ENCODE measurements at places on chromosomes 1 and 21.

- DNase-seq = no peak
Measured at GRCh38 chr1:151197863-151198253, 494 bp upstream of the PIP5K1A start.

DNA sequence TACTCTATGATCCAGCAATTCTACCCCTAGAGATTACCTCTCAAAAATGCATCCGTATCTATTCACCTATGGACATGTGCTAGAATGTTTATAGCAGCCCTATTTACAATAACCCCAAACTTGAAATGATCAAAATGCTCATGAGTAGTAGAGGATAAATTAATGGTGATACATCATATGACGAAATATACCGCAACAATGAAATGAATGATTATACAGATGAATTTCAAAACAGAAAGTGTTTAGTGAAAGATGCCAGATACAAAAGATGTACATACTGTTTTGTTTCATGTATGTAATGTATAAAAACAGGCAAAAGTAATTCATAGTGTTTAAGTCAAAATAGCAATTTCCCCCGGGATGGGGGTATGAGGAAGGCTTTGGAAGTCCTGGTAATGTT is 91.0 kb upstream of the CD55 start:
- DNase-seq = no peak

DNA sequence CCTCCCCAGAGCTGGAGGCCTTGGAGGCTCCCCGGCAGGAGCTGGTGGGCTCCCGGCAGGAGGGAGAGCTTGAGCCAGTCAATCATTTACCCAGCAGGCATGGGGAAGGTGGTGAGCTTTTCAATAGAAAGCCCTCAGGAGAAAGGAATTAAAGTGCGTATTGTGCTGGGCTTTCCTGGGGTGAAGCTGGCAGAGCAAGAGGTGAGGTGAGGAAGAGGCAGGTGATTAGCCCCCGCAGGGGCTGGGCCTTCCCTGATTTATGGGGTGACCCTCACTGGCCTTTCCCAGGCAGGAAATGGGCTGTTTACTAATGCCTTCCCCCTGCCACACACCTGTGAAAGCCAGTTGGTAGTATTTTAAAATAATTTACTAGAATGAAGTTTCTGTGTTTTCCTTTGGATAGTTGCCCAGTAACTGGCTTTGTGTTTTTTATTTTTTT is 25.8 kb downstream of the CLDN14 start:
- no peak for DNase-seq

DNA sequence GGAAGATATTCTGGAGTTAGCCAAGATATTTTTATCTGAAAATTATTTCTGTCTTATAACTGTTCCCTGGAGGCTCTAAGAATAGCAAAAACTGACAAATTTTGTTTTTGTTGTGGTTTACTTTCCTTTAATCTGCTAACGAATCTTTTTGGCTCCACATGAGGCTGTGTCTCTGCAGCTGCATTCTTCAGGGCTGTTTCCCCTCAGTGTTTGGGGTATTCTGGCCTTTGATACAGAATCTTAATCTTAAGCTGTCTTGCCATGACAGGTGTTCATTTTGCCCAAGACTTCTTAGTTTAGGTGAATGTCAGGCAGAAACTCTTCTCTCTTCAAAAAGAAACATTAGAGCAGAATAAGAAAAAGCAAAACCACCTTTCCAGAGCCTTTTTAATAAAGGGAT is 83.8 kb downstream of the GABPA start:
- no peak for DNase-seq

- no peak for DNase-seq
Measured at GRCh38 chr1:29736582-29737188, 500.4 kb downstream of the PTPRU start.

GRCh38 chr1:234253732-234254131 is 119.5 kb upstream of the COA6 start:
- no peak for DNase-seq

- no peak for DNase-seq
Measured at GRCh38 chr21:28138272-28138671, 854.4 kb downstream of the LTN1 start.

DNA sequence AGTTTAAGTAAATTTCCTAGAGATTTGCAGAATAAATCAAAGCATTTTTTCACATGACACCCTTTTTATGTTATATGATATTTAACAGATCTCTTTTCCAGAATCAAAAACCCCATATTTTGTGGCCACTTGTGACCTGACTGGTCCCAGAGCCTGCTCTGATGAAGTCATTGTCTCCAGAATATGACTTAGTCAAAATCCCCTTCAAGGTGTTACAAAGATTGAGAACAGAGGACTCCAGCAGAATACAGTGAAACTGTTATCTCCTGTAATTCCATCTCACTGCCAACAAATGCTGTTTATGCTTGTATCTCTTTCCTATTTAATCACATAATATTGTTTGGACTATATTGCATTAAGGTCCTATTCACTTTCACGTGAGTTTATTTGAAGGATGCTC is 25.6 kb downstream of the RGS1 start:
- DNase-seq = no peak
